ENCODE measurements at places on chromosomes 12 and 14. TPM values are rescaled to one million over a fixed set of nuclear protein-coding genes. Genes with fewer than 3 reads are reported as not detected.

DNA sequence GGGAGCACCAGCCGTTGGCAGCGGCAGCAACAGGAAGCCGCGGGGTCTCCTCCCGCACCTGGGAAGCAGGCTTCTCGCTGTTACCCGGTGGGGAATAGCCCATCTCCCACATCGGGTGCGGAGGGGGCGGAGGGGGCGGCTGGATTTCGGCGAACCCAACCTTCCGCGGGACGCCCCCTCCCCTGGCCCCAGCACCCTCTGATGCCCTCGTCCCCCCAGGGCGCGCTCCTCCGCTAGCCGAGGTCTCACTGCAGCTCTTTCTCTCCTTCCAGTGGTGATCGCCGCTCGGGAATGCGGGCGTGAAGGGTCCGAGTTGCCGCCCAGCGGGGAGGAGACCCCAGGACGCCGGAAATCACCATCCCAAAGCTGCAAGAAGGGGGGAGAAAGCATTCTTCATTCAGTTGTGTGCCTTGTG, 303 bp downstream of the SAMD4A start:
- DNase-seq, result no peak

GRCh38 chr12:25557830-25558436, 4.8 kb upstream of the LMNTD1 start:
- DNase-seq, result peak; percentile 22

DNA sequence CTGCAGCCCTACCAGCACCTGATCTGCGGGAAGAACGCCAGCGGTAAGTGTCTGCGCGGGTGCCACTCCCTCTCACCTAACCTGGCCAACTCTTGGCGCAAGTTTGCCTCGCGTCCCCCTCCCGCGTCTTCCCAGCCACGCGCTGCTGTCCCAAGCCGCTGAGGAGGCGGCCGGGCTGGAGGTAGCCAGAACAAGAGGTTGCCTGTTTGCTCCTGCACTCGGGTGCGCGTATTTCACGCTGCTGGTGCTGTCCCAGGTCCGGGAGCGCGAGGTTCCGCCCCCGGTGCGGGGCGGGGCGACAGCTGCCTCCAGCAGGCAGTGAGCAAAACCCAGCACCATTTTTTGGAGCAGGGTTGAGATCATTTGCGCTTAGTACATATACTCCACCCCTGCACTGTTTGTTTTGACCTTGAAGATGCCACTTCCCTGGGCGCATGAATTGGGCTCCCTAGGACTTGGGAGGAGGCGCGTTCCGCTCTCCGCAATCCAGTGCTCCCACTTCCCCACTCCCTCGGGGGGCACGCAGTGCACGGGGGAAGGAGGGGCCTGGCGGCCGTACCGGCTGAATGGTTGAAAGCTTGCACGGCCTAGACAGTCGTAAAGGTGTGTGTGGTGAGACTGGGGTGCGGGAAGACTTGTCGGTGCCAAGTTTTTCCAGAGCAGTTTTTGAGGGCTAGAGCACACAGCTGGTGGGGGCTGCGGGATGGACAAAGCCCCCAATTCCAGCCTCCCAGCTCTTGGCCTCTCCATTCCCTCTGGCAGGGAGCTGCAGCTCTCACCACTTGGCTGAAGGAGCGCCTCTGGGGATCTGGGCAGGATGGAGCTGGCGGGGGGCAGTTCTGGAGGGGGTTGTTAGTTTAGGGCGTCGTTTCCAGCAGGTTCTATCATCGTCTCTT, 226.9 kb upstream of the CRY1 start:
- DNase-seq, result no peak

GRCh38 chr12:25397001-25397400, 146.3 kb upstream of the KRAS start:
- no peak for DNase-seq

GRCh38 chr12:43786899-43787693, 19.0 kb downstream of the TWF1 start:
- no peak for DNase-seq

GRCh38 chr14:40093800-40094199, 661.6 kb upstream of the FBXO33 start:
- DNase-seq, result no peak

DNA sequence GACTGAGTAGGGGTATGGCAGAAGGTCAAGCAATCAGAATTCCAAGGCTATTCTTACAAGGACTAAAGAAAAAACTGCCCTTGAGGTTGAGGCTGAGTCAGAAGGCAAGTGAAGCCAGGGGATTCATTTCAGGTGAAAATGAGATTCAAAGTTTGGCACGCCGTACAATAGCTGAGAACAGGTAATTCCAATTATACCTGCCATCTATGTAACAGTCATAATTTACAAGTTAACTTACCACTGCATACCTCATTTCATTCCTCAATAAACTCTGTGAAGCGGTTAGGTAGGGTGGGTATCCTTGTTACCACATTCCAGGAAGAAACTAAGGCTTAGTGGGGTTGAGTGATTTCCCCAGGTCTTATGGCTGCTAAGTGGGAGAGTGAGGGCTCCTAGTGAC, 64.1 kb downstream of the STON2 start:
- DNase-seq, result no peak

- DNase-seq, result no peak
Measured at GRCh38 chr12:92124689-92125029, 21.0 kb downstream of the BTG1 start.

DNA sequence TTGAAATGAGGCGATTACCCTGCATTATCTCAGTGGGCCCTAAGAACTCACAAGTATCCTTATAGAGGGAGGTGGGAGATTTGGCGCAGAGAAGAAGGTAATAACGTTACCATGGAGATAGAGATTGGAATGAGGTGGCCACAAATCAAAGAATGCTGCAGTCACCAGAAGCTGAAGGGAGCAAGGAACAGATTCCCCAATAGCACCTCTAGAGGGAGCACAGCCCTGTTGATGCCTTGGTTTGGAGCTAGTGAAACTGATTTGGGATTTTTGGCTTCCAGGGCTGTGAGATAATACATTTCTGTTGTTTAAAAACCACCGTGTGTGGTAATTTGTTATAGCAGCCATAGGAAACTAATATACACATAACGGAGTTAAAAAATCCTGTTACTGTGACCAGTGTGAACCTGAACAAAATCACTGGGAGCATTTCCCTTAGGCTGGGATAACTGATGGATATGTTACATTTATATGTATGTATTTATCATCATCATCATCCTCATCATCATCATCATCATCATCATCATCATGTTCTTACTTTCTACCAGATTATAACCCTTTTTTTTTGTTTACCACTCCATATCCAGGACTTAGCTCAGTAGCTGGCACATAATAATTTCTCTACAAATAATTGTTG, 100.3 kb downstream of the LIN7A start:
- DNase-seq, result peak; percentile 45

DNA sequence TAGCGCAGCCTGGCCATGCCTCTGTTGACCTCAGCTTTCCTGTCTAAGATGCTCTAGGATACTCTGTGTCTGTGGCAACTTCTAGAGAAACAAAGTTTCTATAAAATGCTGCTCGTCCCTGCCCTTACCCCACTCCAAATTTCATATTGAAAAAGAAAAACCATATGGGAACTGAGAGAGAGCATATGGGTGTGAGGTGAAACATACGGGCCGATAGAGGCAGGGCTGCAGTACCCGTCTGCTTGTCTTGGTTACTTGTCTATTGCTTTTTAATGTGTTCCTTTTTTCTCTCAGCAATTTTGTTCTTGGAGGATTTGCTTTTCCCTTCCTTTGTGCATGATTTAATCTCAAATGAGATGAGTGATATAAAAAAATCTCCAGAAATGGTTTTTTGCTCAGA, 113.0 kb downstream of the SRGAP1 start:
- no peak for DNase-seq

DNA sequence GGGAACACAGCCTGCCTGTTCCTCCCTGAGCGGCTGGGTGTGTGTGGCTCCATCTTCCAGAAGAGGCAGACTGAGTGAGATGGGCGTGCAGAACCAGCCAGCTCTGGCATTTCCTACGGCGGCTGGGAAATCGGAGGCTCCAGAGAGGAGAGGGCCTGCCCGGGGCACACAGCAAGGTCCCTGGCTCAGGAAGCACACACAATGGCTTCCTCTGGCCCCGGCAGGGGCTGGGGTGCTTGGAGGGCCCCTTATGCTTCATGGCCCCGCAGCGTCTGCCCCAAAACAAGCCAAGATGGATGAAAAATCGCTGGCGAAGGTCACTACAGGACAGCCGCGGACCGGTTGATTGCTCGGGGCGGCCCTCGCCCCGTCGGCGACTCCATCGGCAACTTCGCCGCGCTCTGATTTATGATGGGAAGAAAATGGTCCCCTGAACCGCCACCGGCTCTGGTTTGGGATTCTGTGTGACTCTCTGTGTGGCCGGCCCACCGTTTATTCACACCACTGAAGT, 191.5 kb upstream of the C14orf180 start:
- no peak for DNase-seq

GRCh38 chr12:49577589-49578315, 9.8 kb upstream of the MCRS1 start:
- DNase-seq, result no peak

DNA sequence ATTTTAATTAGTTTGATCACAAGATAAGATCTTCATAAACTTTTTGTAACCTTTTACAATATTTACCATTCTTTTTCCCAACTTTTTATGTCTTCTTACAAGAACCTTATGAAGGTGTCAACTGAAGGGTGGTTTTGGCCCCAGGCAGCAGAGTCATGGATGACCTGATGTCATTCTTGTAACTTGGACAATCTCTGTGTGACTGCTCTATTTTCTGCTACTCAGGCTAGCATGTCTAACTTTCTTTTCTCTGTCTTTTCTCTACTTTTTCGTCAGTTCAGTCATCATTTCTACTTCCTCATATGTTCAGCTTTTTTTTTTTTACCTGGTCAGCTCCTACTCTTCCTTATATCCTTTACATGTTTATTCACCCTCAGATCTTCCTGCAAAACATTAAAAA, 150.7 kb upstream of the PTPRQ start:
- DNase-seq, result no peak

- no peak for DNase-seq
Measured at GRCh38 chr14:29587761-29588470, 339.7 kb downstream of the PRKD1 start.

DNA sequence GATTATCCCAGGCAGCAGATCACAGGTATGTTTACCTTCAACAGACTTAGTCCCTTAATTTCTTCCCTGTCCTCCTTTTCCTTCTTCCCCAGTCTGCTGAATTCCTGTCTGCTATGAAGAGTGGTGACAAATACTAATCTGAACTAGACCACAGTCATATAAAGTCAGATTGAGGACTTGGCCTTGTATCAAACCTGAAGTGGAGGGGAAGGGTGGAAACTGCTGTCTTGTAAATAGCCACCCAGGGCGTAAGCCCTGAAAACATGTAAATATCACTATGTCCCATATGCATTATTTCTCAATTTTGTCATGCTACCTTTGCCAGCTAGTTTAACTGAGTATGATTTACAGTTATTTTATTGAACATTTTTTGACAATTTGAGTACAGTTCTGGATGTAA, 368.0 kb downstream of the CCDC91 start:
- DNase-seq, result no peak

- peak; percentile 57 for DNase-seq
Measured at GRCh38 chr12:76670776-76671175, 93.1 kb upstream of the ZDHHC17 start.

GRCh38 chr12:83434600-83434999, 747.9 kb downstream of the TMTC2 start:
- DNase-seq, result no peak

- DNase-seq, result no peak
Measured at GRCh38 chr12:71060426-71060825, 97.4 kb downstream of the TSPAN8 start.

- DNase-seq, result no peak
Measured at GRCh38 chr12:52486166-52487105, 6.6 kb downstream of the KRT6A start.

DNA sequence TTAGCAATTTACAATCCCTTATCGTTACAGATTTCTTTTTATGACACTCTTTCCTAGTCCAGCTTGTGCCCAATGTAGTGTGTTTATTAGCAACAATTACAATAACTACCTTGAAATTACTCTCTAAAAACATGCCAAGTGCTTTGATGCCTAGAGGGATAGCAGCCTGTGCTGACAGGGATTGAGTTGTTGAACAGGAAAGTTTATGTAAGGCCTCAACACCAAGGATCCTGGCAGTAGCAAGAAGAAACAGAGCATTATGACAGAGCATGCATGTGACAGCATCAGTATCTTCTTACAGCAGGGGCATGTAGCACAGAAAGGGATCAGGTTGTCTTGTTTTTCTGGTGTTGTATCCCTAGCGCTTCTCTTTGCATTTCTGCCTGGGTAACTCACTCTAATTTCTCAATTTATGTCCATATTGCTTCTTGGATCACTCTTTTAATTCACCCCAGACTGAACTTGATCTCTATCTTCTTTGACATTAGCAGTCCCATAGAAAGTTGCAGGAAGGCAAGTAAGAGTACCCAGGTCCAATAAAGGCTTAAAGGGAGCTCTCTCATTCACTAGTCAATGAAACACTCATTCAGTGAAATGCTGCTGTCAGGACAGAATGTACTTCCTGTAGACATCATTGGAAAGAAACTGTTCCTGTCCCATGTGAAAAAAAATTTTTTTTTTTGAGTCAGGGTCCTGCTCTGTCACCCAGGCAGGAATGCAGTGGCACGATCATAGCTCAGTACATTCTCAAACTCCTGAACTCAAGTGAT, 220.0 kb upstream of the GRIP1 start:
- DNase-seq, result no peak

GRCh38 chr12:112549031-112549430, 130.3 kb downstream of the PTPN11 start:
- DNase-seq, result no peak

DNA sequence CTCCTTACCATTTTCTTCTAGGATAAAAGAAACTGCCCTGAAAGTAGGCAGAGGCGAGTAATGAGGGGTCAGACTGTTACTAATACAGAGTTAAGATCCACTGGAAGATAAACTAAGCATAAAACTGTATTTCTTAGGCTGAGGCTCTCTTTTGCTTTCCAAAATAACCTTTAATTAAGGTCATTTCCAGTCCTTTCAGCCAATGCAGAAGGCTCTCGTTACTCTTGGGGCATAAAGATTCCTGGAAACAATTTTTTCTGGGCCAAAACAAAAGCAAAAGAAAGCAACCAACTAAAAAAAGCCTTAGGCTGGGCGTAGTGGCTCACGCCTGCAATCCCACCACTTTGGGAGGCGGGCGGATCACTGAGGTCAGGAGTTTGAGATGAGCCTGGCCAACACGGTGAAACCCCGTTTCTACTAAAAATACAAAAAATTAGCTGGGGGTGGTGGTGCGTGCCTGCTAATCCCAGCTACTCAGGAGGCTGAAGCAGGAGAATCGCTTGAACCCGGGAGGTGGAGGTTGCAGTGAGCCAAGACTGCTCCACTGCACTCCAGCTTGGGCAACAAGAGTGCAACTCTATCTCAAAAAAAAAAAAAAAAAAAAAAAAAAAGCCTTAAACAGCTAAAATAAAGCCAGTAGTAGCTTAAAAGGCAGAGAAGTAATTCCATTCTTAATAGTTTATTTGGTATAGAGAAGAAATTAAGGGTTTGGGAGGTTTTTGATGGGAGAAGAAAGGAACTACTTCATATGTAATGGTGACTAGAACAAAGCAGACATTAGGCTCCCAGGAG, 68.9 kb upstream of the STAC3 start:
- no peak for DNase-seq

GRCh38 chr12:10304161-10304574, 3.5 kb upstream of the KLRD1 start:
- peak; percentile 41 for DNase-seq

Gene HRK
- total RNA-seq, result 0.55 TPM

Gene OASL
- total RNA-seq, result 1.3 TPM

Gene EXD2
- 11.0 TPM for total RNA-seq

Gene SRSF5
- 108 TPM for total RNA-seq

Gene PTPRO
- not detected for total RNA-seq

Gene GLS2
- total RNA-seq, result not detected

Gene FUT8
- 27.6 TPM for total RNA-seq

Gene CISTR
- total RNA-seq, result not detected

Gene KMT2D
- 41.4 TPM for total RNA-seq

Gene C14orf93
- total RNA-seq, result 8.1 TPM

Gene KERA
- not detected for total RNA-seq

Gene OR6C2
- total RNA-seq, result not detected

Gene DAO
- total RNA-seq, result not detected

Gene SLC5A8
- not detected for total RNA-seq
